ENCODE measurements at places on chromosomes 12 and 14.

DNA sequence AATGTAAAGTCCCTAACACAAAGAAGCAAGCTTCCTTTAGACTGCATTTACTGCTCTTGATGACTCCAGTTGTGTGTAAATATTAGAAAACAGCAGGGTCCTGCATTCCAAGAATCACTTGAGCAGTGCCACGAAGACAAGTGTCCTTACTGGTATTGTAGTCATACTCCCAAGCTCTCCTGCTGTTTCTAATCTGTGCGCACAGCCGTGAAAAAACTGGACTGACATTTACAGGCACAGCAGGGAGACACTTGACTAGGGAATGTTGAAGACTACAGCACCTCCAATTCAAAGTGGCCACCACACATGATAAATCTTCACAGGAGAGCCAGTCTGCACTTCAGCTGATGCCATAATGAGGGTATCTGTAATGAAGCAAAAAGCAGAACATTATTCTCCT, 91.4 kb downstream of the VRK1 start:
- DNase-seq: no peak

DNA sequence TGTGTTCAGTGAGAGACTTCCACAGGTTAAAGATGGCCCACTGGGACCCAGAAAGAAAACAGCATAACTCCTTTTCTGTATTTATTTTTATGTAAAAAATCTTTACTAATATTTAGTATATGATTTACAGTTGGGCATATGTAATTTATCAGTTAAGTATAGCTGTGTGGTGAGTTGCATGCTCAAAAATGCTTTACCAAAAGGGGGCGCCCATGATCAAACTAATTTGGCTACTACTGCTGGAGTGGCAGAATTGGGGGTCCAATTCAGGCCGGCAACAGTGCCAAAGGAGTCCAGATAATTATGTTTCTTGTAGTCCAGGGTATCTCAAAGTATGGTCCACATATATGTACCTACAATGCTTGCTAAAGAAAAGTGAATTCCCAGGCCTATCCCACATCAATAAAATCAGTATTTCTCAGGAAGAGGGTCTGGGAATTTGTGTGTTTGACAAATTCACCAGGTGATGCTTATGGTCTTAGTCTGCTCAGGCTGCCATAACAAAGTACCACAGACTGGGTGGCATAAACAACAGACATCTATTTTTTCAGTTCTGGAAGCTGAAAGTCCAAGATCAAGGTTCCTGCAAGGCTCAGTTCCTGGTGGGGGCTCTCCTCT, 152.0 kb downstream of the KTN1 start:
- peak; percentile 34 for DNase-seq

- no peak for DNase-seq
Observed at GRCh38 chr12:51328587-51328986, 4.6 kb upstream of the BIN2 start.

GRCh38 chr12:113083863-113084435, 27.4 kb downstream of the DTX1 start:
- no peak for DNase-seq

- no peak for DNase-seq
Observed at GRCh38 chr12:14605401-14605989, 37.8 kb upstream of the PLBD1 start.

- no peak for DNase-seq
Observed at GRCh38 chr14:61780125-61780524, 17.9 kb downstream of the SNAPC1 start.

DNA sequence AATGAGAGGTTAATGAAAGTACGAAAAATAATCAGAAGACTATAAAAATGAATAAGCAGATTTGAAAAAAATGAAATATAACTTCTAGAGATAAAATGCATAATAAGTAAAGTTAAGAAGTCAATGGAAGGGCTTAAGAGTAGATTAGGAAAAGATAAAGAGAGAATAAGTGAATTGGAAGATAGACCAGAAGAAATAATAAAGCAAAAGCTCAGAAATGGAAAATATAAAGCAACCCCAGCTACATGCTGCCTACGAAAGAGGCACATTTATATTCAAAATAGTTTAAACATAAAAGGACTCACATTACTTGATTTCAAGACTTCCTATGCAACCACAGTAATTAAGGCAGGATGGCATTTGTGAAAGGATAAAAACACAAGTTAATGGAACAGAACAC, 19.9 kb downstream of the ZNF605 start:
- DNase-seq: no peak

GRCh38 chr12:57611108-57611826, at the start of gene ARHGEF25:
Gene ARHGEF25, plus strand, starts transcription at chr12:57611435. Its CDS starts 460 bp downstream, at chr12:57611895.
- DNase-seq: peak; percentile 70

GRCh38 chr12:70618371-70618770, 18.9 kb downstream of the PTPRB start:
- DNase-seq: no peak

DNA sequence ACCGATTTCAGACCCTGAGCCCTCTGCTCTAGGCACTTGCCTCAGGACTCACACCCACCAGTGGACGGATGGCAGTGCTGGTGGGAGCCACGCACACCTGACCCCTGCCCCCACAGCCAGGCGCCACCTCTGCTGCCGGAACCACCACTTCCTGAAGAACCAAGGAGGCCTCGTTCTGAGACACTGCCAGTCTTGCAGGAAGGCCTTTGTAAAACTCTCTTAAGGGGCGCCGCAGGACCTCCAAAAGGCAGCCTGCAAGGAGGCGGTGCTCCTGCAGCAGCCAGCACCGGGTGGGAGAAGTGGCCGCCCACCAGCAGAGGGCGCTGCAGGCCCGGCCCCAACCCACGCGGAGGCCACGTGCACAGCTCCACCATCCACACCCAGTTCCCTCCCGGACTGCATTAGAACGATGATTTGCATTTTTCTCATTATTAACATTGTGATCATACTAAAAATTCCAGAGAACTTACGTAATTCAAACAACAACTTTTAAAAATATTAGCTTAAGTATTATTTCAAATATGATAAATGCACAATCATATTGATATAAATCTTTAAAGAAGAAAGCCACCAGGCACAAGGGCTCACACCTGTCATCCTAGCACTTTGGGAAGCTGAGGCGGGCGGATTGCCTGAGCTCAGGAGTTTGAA, 12.8 kb downstream of the STX2 start:
- DNase-seq: peak; percentile 85

DNA sequence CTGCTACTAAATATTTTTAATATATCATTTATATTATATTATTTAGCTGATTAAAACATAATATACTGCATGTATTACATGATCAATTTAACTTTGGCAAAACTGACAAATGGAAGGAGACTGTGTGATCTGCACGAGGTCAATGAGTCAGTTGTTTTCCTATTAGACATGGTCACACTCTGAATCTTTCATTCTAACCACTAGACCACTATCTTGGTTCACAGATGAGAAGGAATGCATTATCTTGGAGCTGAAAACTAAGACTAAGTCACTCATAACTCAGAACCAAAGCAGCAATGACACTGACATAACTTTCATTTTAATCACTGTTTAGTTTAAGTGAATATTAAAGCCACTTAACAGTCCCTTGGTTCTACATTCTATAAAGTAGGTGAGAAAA, 37.4 kb downstream of the GNPTAB start:
- DNase-seq: peak; percentile 75

- no peak for DNase-seq
Observed at GRCh38 chr14:76946753-76947077, 81.8 kb downstream of the IRF2BPL start.

GRCh38 chr14:105447651-105448640, 26.7 kb upstream of the CRIP2 start:
- no peak for DNase-seq

DNA sequence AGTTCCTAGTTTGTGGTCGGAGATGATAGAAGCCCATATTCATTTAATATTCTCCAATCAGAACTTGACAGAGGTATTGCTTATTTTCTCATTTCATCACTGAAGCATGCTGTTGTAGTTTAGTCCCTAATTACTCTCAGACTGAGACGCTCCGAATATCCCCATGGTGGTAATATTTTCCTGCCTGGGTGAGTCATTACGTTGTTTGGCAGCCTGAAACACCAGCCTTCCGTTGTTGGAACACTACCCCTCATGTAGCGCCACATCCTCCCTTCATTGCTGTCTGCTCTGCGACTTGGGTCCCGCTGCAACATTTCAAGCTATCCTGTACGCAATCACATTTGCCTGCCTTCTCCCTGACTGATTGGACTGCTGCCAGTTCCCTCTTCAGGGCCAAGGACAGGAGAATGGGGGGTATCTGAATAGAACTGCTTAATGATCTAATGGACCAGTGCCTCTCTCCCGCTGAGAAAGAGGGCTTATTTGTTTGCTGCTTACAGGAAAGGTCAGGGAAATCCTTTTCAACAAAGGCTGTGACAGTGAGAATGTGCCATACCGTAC, 369.1 kb downstream of the NPAS3 start:
- peak; percentile 38 for DNase-seq

DNA sequence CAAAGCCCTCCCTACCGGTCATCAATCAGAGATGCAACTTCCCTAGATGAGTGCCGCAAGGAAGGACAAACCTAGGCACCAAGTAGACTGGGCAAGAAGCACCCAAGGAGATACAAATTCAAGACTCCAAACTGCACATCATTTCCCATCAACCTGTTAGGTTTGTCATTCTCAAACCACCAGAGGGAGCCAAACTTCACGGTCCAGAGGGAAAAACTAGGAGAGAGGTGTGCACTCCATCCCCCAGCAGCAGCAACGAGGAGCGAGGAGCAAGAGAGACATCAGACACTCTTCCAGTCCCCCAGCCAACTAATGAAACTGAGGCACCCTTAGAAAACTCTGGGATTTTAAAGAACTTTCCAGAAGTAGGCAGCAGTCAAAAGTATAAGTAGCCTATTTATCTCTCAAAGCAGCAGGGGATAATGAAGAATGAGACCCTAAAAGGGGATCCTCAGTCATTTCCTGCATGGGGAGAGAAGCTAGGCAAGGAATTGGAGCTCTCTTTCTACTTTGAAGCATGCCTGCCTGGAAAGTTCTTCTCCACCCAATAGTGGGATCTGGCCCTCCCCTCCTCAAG, 37.0 kb upstream of the NT5DC3 start:
- DNase-seq: peak; percentile 75

- no peak for DNase-seq
Observed at GRCh38 chr14:91742621-91743304, 10.9 kb upstream of the CATSPERB start.

- no peak for DNase-seq
Observed at GRCh38 chr14:103943673-103944072, 1.3 kb upstream of the RD3L start.

GRCh38 chr12:64186789-64187188, 35.3 kb downstream of the KICS2 start:
- DNase-seq: peak; percentile 31

DNA sequence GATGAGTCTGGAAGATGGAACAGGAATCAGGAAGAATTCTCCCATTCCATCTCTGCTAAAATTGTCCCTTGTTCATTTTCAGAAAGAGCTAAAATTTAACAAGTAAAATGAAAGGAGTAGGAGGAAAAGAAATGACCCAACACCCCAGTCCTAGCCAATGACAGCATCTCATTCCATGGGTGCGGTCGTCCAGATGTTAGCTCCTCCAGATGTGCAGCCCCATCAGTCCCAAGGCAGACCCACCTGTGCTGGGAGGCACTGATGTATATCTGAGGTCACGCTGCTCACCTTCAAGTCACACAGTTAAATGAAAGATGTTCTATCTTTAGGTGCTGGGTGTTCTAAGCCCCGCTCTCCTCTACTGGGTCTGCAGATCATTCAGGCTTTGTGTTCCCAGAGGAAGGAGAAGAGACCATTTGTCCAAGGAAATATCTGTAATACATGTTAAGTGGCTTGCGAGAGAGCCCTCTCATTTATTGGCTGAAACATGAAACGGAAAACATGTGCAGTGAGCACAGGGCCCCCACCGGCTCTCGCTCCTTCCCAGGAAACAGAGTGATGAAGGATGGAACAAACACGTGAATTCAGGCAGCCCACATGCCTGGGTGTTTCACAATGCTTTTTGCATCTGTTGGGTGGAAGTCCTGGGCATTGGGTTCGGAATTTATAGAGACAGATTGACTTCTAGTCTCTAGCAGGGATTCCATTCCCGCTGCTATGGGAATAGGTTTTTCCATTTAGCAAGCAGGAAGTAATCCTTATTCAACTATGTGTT, 294.6 kb downstream of the NUAK1 start:
- no peak for DNase-seq

- no peak for DNase-seq
Observed at GRCh38 chr14:78982551-78982950, 812.4 kb downstream of the NRXN3 start.

DNA sequence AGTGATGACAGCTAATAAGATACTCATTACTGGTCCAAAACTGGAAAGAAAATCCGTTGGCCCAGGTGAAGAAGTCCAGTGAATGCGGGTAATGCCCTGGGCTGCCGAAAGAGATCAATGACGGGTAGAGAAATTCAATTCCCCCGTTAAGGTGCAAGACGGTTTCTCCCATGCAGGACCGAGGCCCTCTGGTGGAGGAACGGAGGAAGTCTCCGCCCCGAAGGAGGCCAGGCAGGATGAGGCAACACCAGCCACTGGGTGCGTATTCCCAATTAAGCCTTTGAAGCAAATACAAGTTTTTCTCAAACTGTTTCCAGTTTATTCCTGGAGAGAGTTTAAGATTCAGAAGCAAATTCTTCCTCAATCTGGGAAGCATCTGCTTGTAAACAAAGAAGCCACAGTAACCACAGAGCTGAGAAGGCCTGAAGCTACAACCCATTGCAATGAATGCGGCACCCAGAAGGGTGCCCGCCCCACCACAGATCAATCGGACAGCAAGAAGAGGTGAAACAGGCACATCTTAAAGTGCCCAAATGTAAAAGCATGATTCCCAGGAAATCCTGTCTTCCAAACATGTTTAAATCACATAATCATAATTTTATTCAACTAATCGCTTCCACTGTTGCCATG, 118.5 kb downstream of the TTC7B start:
- peak; percentile 75 for DNase-seq

- DNase-seq: no peak
Observed at GRCh38 chr14:36315159-36315853, 5.1 kb downstream of the MBIP start.

- DNase-seq: no peak
Observed at GRCh38 chr14:105903971-105904370, 377.6 kb downstream of the TMEM121 start.

- DNase-seq: peak; percentile 18
Observed at GRCh38 chr12:11794751-11795150, 145.3 kb downstream of the ETV6 start.

DNA sequence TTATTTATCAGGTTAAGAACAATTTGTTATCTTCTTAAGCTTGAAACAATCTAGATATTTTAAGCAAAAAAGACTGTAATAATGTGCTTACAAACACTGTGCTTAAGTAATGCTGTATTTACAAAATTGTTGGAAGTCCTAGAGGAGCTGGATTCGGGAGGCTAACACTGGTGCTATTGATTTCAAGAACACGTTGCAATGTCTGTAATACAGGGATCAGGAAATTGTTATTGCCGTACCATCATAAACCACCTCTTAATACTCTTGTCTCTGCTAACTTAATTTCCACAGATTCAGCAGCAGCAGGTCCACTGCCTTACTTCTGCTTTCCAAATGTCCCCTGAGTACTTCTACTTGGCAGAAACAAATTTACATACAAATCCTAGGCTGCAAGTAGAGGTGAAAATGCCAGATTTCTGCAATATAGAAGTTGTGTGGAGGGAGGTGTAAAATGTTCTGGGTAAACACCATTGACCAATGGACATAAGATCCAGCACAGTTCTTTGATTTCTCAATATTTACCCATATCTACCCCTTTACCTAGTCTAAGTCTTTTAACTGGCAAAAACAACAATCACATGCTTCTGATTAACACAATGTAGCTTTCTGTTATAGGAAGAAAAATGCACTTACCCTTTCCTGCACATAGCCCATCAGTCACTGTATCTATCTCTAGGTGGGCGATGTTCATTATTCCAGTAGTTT, 663.4 kb downstream of the TMTC2 start:
- DNase-seq: no peak
